ENCODE measurements at places on chromosomes 6 and 20.

DNA sequence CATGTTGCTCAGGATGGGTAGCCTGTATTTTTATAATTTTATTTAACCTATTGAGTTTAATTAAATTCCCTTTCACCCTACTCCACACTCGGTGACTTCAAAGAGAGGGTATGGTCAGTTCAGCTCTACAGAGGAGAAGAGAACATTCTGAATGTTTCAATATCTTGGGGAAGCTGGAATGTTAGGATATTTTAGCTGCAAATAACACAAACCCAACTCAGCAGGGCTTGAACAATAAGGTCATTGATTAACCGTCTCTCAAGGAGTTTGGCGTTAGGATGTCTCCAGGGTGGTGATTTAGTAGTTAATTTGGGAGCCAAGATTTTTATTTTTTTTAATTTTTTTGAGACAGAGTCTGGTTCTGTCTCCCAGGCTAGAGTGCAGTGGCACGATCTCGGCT, 143.6 kb upstream of the SALL4 start:
- DNase-seq = no peak

DNA sequence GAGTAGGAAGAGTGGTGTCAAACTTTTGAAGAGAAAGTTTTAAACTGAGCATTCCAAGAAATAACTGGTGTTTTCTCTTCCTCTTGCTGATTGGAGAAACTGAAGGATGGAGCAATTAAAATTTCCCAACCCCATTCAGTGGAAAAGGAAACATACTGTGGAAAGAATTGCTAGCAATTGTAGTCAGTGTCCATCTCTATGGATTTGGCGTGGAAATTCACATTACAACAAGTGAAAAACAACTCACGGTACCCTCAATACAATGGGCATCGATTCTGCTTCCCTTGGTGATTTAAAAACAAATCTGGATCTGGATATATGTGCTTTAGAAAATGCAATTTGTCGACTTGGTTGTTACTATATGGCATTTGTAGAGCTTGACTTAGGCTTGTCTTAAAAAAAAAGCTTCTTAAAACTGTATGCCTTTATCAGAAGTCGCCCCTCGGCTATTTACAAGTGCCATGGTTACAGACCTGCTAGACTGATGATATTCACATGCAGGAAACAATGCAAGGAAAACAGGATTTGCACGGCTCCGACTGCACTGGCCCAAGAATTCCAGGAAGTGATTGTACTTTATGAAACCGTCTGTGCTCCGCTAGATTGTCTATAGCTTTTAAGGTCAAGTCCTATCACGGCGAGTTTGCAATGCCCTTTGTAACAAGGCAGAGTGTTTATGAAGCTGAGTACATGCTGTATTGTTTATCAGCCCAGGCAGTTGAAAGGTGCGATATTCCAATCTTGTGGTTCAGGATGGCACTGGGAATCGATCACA, 131.7 kb upstream of the PHACTR1 start:
- DNase-seq = no peak

DNA sequence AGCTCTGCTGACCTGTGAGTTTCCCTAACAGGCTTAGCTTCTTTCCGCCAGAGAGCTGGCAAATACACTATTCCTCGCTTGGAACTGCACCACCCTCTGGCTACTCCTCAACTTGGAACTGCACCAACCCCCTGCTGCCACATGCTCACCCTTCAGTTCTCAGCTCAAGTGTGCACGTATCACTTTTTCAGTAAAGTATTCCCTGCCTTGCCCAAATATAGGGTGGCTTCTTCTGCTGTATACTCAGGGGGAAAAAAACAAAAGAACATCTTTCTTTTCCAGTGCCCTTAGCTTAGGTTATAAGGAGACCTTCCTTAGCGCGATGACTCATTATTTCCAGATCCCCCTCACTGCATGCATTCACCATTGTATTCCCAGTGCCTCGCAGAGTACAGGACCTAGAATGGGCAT, 21.2 kb downstream of the GNAS-AS1 start:
- no peak for DNase-seq

GRCh38 chr6:136487759-136488425, 62.3 kb downstream of the MAP7 start:
- no peak for DNase-seq

DNA sequence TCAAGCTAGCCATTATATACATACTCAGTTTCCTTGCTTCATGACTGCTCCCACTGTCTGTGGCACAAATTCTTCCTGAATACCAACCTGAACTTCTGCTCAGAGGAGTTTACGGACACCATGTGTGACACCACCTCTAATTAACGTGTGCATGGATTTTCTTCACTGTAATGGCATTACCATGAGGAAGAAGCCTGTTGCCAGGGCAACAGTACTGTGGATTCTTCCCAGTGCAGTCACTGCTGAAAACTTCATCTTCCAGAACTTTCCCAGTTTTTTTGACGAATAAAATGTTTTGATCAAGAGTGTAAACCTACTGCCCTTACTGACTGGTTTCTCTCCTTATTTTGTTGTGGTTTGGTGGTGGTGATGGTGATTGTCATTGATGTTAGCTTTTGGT, 444.3 kb upstream of the NRSN1 start:
- no peak for DNase-seq

DNA sequence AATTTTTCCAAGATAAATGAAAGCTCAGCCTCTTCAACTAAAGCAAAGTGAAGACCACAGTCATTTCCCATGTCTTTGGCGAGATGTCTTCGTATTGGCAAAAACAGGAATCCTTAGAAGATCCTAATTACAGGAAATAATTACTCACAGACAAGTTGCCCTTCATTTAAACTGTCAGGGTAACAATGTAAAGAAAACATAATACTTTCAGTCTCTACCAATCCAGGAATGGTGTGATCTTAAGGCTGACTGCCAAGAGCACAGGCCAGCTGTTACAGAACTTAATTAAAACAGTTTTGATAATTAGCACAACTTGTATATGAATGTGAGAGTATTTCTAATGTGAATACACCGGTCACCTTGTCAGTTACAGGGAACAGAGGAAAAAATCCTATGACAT, 292.2 kb downstream of the PACRG start:
- no peak for DNase-seq

- no peak for DNase-seq
These were observed 37.1 kb downstream of the TNFAIP3 start for GRCh38 chr6:137903933-137904821.
